KBM-7 (cell line): ENCODE measurements at places on chromosomes 12 and 14.
A peak's percentile ranks its signal among the peaks of the same experiment; 100 is the strongest.

DNA sequence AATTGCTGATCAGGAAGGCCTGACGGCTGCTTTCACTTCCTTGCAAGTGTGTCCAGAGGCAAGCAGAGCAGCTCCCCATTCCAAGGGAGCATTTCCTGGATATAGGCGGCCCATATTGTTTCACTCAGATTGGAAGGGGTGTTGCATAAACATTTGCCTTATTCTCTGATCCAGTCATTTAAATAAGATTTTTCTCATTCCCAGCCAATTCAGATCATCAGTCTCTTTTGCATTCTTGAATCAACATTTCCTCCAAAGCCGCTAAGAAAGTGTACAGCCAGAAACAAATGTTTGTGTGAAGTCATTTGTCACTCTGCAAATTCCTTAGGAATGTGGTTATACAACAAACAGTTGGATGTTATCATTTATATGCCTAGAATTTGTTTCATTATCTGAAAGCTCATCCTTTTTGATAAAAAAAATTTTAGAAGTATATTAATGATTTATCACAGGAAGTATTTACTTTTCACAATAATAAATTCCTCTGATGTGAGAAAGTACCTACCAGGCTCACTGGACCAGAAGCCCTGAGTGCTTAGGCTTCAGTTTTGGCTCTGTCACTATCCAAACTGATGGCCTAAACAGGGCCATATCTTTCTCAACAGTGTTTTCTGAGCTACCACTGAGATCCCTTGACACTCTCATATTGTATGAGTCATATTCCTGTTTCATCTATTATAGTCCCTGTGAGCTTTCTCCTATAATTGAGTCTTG, 379.6 kb downstream of the CCDC91 start:
- DNase-seq, result no peak

- no peak for DNase-seq
These were observed 34.7 kb downstream of the GPR19 start for GRCh38 chr12:12661086-12661856.

GRCh38 chr14:50230401-50230700, 1.0 kb downstream of the SOS2 start:
- DNase-seq, result no peak

GRCh38 chr12:132330549-132330881, 1.1 kb upstream of the GALNT9 start:
- DNase-seq, result no peak

GRCh38 chr12:131390412-131391334, 320.2 kb upstream of the SFSWAP start:
- peak; percentile 30 for DNase-seq

GRCh38 chr12:106254724-106255123, 6.9 kb upstream of the CKAP4 start:
- DNase-seq, result no peak

GRCh38 chr12:105741786-105742566, 396.8 kb downstream of the NUAK1 start:
- DNase-seq, result no peak

GRCh38 chr12:2057041-2057794, 4.4 kb downstream of the CACNA1C start:
- peak; percentile 84 for DNase-seq

DNA sequence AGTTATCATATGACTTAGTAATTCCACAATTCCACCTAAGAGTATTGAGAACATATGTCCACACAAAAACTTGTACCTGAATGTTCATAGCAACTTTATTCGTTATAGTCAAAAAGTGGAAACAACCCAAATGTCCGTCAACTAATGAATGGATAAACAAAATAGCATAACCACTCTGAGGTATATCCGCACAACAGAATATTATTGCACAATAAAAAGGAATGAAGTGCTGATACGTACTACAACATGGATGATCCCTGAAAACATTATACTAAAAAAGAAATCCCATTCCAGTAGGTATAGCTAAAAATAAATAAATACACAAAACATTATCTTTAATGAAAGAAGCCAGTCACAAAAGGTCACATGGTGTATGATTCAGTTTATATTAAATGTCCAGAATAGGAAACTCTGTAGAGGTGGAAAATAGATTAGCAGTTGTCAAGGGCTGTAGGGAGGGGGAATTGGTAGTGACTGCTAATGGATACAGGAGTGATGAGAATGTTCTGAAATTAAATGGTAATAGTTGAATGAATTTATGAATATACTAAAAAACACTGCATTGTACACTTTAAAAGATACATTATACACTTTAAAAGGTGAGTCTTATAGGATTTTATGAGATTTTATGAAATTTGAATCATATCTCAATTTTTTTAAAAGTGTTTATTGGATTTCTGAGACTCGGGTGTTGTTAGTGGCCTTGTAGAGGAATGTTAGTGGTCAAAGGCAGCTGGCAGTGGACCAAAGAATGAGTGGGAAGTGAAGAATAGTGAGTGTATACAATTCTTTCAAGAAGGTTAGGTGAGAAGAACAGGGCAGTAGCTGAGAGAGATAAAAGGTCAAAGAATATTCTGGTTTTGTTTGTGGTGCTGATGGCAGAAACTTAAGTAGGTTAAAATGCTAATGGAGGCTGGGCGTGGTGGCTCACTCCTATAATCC, 36.3 kb upstream of the BAZ1A start:
- DNase-seq, result no peak

DNA sequence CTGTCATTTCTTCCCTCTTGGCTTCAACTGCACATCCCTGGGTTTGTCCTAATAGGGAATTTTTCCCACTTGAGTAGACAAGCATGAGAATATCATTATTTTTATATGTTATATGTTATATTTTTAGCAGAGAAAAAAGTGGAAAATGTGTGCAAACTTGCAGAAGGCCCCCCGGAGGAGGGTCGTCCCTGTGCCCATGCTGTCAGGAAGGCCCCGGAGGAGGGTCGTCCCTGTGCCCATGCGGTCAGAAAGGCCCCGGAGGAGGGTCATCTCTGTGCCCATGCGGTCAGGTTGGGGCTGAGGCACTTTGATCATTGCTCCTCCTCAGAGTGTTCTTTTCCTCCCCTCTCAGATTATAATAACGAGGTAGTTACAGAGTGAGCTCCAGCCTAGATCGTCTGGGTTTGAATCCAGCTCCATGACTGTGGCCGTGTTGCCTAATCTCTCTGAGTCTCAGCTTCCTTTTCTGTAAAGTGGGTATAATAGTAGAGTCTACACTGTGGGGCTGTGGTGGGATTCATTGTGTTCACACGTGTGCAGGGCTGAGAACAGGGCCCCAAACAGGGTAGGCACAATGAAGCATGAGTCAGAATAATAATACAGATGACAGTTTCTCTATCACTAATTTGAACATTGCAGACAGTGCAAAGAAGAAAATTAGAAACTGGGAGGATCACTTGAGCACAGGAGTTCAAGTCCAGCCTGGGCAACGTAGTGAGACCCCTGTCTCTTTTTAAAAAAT, 33.4 kb downstream of the ELK3 start:
- no peak for DNase-seq

GRCh38 chr12:124404162-124404784, 109.4 kb downstream of the RFLNA start:
- DNase-seq, result no peak

- no peak for DNase-seq
These were observed 84.6 kb upstream of the GRIP1 start for GRCh38 chr12:66763467-66763866.

DNA sequence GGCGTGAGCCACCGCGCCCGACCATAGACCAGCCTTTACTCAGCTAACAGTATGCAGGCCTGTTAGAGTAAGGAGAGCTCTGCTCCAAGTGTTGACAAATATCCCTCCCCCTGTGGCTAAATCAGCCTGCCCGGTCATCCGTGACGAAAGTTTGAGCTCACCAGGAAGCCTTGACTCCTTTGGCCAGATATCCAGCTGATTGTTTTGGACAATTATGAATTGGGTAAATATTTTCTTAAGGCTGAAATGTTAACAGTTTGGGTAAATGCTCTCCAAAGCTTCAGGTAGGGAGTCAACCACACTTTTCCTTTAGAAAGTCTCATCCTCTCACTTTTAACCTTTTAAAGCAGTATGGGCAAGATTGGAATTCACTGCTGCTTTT, 157.9 kb downstream of the PAWR start:
- DNase-seq, result no peak

GRCh38 chr12:122297494-122297893, 31.2 kb upstream of the VPS33A start:
- DNase-seq, result no peak

DNA sequence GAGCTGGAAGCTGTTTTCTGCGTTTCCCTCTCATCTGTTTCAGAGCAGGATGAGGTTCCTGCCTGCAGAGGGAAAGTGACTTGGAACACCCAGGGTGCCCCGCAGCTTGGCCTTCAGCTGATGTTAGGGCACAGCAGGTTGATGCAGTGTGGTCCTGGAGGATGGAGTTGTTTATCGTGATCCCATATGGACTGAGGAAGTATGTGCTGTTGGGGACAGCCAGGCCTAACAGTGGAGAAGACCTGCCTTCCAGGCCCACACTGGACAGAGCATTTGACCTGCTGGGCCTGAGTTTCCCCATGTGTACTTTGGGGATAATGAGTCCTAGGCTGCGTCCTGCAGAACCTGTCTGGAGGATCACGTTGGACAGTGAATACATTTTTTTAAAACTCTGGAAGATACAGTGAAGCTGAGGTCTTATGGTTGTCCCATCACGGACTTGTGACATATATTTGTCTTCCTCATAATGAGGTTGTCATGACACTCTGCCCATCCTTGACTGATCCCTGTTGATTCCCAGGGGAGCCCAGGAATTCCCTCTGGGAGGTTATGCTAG, 12.8 kb downstream of the SERPINA1 start:
- no peak for DNase-seq

GRCh38 chr12:53290661-53291060, 4.7 kb upstream of the PFDN5 start:
- DNase-seq, result no peak

GRCh38 chr14:104262515-104263514, 124.4 kb downstream of the KIF26A start:
- no peak for DNase-seq

GRCh38 chr14:30417121-30417520, 141.8 kb upstream of the G2E3 start:
- DNase-seq, result no peak

GRCh38 chr12:129257524-129257923, 404.2 kb downstream of the GLT1D1 start:
- DNase-seq, result no peak

DNA sequence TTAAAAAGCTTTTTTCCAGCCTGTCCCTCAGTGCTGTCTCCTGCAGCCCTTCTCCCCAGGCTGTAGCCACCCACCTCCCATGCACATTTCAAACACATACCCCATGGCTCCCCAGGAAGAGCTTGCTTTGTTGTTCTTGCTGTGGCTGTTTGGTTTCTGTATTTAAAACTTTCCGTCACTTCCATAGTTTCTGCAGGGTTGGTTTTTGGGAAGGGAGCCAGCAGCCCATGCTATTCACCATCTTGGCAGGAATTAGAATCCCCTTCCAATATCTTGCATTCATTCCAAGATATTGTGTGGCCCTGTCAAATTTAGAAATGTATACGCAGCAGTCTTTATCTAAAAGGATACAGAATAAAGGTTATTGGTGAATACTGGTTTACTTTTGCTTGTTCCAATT, 29.6 kb downstream of the CFAP251 start:
- DNase-seq, result no peak

- no peak for DNase-seq
These were observed 36.3 kb upstream of the PNMA1 start for GRCh38 chr14:73750531-73750901.

- DNase-seq, result peak; percentile 30
These were observed 1.6 kb downstream of the VDR start for GRCh38 chr12:47903151-47903611.

DNA sequence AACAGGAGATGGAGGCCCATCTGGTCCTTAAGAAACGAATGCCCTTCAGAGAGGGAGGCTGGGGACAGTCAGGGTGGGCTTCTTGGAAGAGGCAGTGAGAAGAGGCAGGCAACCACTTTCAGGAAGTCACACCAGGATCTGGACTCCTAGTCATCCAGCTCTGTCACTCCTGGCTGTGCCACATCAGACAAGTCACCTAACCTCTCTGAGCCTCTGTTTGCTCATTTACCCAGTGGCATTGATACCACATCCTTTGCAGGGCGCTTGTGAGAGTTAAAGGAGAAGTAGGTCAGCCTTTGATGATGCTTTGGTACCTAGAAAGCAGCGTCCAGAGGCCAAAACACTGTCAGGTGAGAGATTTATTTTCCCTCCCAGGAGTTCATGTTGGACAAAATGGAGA, 11.1 kb downstream of the CCDC197 start:
- no peak for DNase-seq

GRCh38 chr14:97306760-97307246, 509.6 kb downstream of the VRK1 start:
- no peak for DNase-seq

GRCh38 chr14:55771242-55771981, 191.4 kb downstream of the KTN1 start:
- no peak for DNase-seq

GRCh38 chr14:33163109-33163508, 224.4 kb downstream of the NPAS3 start:
- DNase-seq, result no peak

DNA sequence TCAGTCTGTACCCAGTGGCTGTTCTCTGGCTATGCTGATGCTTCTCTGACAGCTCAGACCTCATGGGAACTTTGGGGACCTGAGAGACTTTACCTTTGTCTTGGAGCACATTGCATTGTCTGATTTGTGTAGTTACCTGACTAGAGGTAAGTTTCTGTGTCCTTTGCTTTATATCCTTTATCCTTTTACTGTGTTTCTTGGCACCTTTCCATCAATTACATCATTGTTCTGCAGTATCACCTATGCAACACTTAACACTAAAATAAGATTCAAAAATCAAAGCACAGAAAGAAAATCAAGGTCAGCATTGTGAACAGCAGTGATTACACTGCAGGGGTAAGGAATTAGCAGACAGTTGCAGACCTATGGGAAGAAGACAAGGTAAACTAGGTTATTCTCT, 43.8 kb downstream of the SLC35F4 start:
- no peak for DNase-seq

DNA sequence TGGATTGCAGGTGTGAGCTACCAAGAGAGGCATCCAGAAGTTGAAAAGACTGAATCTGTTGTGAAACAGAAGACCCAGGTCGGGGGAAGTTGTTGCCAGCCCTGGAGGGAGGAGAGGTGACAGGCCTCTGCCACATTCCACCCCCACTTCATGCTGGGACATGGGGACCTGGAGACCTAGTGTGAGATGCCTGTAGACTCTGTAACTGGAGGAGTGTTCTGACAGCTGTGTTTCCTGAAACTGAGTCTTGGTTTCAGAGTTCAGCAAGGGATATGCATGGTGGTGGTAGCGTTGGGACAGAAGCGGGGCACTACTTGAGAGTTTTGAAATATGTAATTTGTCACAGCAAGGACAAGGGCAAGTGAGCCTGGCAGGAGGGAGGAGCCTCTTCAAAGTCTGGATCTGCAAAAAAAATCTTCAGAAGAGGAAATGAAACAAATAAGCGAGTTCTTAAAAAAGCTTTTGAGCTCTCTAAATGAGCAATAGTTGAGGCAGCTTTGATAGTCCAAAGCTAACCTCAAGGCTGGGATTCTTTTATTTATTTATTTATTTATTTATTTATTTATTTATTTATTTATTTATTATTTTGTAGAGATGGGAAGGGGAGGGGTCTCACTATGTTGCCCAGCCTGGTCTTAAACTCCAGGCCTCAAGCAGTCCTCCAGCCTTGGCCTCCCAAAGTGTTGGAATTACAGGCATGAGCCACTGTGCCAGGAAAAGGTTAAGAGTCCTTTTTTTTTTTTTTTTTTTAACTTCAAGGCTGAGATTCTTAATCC, 58.9 kb upstream of the EEA1 start:
- peak; percentile 36 for DNase-seq

- DNase-seq, result no peak
These were observed 63.2 kb upstream of the ACTN1 start for GRCh38 chr14:69042299-69042698.

- DNase-seq, result no peak
These were observed 96.2 kb downstream of the ITPR2 start for GRCh38 chr12:26736563-26737486.

- DNase-seq, result no peak
These were observed 80.8 kb upstream of the BCL11B start for GRCh38 chr14:99352688-99353280.
